ENCODE measurements at places on chromosomes 5 and 9.

GRCh38 chr9:132541870-132542830, 40.3 kb upstream of the BARHL1 start:
- no peak for DNase-seq

- no peak for DNase-seq
Measured at GRCh38 chr5:101878190-101878589, 417.9 kb downstream of the SLCO4C1 start.

DNA sequence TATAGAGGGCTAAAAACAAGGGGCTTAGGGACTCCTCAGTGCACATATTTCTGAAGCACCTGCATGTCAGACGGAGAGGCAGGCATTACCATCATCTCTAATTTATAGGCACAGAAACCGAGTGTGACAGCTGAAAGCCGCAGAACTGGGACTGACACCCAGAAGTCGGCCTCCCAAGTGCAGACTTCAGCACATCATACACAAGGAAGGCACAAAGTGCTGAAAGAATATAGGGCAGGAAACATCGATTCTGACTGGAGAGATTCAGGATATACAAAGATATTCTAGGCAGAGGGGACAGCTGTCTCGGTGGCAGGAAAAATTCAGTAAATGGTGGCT, 11.2 kb downstream of the MRPS27 start:
- no peak for DNase-seq

GRCh38 chr5:9370256-9370655, 175.6 kb downstream of the SEMA5A start:
- no peak for DNase-seq

DNA sequence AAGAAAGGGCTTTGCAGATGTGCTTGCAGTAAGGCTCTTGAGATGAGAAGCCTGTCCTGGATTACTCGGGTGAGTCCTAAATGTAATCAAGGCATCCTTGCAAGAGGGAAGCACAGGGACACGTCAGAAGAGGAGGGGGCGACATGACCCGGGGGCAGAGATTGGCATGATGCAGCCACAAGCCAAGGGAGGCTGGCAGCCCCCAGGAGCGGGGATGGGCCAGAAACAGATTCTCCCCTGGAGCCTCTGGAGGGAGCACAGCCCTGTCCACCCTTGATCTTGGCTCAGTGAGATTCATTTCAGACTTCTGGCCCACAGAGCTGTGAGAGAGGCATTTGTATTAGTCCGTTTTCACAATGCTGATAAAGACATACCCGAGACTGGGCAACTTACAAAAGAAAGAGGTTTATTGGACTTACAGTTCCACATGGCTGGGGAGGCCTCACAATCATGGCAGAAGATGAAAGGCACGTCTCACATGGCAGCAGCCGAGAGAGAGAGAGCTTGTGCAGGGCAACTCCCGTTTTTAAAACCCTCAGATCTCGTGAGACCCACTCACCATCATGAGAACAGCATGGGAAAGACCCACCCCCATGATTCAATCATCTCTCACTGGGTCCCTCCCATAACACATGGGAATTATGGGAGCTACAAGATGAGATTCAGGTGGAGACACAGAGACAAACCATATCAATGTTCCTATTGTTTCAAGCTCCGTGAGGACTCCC, 76.1 kb downstream of the ADAMTS2 start:
- DNase-seq: no peak

DNA sequence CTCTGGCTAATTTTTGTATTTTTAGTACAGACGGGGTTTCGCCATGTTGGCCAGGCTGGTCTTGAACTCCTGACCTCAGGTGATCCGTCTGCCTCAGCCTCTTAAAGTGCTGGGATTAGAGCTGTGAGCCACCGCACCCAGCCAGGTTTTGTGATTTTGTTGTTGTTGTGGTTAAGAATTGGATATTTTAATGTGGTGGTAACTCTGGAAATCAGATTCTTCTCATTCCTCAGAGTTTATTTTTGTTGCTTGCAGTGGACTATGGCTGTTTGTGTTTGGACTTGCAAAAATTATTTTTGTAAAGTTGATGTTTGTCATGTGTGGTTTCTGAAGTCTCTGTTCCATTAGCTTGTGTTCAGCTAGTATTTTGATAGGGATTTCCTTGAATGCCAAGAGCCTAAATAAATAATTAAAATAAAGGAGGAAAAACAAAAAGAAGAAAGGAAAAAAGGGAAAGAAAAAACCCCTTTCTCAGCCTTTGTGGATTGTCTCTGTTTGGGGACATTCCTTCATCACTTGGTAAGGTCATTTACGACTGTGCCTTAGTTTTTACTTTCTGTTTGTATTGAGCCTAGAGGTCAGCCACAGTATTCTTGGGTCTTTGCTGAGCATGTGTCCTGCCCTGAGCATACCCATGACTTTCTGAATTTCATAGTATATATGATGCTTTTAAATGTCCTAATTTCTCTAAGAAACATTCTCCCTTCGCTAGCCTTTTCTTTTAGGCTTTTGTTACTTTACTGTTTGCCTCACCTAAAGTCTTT, 37.3 kb downstream of the PBX3 start:
- no peak for DNase-seq

DNA sequence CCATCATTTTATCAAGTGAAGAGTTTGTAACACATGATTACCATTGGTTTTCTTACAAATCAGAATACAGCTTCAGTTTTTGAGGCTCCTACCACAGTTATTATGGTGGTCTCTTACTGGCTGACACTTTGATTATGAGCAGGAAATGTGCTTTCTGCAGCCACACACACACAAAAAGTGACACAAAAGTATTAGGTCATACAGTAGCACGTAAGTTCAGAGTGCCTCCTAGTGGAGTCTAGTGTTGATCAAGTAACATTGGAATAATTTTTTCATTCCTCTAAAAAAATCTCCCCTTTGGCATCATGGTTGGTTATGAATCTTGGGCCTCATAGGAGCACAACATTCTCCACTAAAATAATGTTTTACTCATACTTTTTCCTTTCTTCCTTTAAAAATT, 37.6 kb downstream of the PAM start:
- DNase-seq: no peak

DNA sequence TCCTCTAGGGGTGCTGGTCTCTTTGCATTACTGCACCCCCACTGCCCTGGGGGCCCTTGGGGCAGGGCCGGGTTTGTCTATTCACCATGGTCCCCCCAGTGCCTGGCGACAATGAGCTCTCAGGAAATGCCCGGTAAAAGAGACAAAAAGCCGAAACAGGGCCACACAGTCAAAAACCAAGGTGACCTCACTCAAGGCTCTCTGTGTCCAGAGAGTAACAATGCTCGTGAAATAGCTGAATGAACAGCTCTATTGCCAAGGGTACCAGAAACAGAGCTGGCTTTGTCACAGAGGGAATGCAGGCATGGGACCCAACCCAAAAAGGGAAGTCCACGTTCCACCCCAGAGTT, 16.0 kb downstream of the SH3PXD2B start:
- no peak for DNase-seq

DNA sequence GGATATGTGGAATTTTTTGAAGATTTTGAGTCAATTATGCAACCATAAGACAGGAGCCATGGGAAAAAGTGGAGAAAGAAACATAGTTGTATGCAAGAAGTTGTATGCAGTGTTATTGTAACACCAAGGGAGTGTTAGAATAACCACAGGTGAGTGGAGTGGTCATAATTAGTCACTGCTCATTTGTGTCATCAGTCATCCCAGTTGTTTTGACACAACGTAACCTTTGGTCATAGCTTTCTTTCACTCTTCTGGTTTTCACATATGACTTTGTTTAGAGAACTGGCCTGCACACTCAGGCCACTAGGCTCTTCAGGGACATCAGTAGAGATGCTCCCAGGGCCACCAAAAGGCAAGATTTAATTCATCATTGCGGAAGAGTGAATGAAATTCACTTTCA, 158.7 kb upstream of the HMHB1 start:
- no peak for DNase-seq

- no peak for DNase-seq
Measured at GRCh38 chr5:154593071-154593470, 115.0 kb upstream of the HAND1 start.

DNA sequence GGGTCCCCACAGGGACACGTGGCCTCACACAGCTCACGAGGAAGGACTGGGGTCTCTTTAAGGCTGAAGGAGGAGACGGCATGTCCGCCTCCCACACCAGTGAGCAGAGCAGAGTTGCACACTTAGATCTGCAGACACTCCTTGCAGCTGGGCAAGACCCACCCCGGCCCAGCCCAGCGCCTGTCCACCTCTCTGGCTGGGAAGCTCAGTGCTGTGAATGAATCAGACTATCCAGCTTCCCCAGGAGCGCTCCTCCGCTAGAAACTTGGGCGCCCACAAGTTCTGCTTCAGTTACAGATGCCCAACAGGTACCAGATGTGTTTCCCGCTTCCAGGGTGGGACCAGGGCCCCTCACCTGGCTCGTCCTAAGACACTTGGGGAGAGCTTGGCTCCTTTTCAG, 78.9 kb downstream of the NSUN2 start:
- DNase-seq: no peak

DNA sequence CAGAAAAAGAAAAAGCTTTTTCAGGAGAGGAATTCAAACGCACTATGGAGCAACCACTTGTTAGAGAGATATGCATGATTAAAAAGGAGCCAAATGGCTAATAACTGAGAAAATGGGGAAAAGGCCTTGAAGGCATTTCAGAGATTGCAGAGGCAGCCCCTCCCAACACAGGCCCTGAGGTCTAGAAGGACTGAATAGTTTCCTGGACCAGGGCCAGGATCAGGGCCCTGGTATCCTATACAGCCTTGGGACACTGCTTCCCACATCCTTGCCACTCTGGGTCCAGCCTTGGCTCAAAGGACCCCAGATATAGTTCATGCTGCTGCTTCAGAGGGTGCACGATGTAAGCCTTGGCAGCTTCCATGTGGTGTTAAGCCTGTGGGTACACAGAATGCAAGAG, 20.7 kb upstream of the FEM1C start:
- no peak for DNase-seq

DNA sequence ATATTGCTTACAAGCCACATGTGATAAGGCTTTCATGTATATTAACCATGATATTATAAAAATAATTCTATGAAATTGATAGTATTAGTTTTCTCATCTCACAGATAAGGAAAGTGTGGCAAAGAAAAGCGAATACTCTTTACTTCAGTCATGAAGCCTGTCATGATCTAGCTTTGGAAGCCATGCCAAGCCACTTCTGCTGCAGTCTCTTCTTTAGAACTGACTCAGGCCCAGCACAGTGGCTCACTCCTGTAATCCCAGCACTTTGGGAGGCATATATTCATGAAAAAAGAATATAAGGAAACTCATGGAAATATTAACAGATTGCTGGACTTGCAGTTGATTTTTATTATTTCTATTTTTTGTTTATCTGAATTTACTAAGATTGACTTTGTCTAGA, 42.9 kb upstream of the PJA2 start:
- DNase-seq: no peak

DNA sequence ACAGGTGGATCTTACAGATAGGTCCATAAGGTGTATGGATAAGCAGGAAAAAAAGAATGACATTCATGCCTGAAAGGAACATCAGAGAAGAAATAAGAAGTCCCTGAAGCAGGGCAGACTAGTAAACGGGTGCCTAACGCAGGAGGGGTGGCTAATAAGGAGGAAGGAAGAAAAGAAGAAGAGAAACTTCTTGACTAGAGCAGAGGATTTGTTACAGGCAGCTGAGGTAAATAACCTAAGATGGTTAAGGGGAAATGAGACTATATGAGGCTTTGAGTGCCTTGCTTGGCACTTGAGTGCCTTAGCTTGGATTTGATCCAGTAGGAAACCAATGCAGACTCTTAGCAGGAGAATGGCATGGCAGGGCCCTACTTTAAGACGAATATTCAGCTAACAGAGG, 313.5 kb upstream of the PDE4D start:
- no peak for DNase-seq

- DNase-seq: no peak
Measured at GRCh38 chr5:150140830-150141229, 14.8 kb downstream of the PDGFRB start.

DNA sequence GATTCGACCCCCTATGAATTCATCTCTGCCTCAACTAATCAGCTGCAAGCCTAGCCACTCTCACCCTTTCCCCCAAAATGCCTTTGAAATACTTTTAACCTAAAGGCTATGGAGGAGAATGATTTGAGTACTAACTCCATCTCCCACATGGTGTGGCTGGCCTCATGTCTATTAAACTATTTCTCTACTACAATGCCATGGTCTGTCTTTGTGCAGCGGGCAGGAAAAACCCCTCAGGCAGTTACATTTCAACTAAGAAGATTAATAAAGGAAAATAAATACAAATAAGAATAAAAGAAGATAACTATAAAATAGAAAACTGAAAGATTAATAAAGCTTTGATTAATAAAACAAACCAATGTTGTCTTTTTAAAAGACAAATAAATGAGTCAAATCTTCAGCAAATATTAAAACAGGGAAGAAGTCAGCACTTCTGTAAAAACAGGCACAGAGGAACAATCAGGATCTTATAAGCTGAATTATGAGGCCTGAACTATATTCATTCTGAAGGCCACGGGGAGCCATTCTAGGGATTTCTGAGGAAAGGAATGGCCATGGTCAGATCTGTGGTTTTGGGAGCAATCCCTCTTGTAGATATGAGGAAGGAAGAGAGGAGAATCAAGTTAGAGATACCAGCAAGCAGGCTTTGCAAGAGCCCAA, 116.1 kb upstream of the SLC12A2 start:
- no peak for DNase-seq

DNA sequence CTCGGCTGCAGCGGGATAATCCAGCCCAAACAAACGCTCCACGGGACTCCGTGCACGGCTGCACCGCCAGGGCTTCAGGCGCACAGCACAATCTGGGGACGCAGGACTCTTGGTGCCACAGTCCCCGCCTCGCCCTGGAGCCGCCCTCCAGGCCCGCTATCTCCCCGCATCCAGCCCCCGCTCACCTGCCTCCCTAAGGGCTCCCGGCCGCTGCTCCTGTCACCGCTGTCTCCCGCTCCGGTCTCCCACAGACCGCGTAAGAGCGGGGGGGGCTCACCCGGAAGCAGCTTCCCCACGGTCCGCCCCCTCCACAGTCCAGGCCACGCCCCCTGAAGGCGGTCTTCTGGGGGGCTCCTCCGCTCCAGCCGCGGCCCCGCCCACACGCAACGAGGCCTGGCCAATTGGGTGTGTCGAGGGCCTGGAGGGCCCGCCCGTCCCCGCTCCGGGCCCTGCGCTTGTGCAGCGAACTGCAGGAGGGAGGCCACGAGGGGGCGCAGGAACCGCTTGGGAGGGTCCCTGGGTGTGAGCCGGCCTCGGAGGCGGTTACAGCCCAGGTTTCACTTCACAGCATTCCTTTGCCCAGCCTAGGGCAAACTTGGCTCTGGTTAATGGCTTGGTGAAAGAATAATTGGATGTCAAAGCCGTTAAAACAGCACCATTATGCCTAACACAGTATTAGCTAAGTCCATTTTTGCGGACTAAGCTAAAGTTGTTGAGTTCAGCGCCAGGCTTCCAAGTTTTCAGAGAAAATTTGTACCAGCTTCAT, at the start of gene ALAD:
TSS of gene ALAD (minus strand) at position 258 of the 766 bp plus-strand sequence. CDS start 7,725 bp downstream, outside the sequence.
- DNase-seq: peak; percentile 99

Data from stimulated activated CD4-positive, alpha-beta T cell treated with anti-CD3 and anti-CD28 coated beads, TNF-alpha, amount 100 ng/mL, for 48 hours (primary cell).